ENCODE measurements at places on chromosomes 11 and 22.

GRCh38 chr11:75896843-75897419, 81.9 kb downstream of the UVRAG start:
- DNase-seq = peak; percentile 21

DNA sequence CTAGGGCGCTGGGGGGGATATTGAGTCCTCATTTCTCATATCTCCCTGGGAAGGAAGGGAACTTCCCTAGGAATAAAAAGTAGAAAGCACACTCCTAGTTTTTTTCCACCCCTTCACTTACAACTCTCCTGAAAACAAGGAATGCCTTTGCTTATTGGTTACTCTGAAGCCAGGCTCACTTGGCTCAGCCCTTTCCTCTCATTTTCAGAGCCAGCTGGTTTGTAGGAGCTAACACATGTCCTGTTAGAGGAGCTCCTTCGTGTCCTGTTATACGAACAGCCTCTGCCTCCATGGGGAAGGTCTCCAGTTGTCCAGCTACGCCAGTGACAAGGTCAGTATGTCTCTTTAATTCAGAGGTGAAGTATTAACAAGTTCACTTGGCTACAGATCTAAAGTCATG, 17.6 kb downstream of the ALKBH8 start:
- DNase-seq = no peak

DNA sequence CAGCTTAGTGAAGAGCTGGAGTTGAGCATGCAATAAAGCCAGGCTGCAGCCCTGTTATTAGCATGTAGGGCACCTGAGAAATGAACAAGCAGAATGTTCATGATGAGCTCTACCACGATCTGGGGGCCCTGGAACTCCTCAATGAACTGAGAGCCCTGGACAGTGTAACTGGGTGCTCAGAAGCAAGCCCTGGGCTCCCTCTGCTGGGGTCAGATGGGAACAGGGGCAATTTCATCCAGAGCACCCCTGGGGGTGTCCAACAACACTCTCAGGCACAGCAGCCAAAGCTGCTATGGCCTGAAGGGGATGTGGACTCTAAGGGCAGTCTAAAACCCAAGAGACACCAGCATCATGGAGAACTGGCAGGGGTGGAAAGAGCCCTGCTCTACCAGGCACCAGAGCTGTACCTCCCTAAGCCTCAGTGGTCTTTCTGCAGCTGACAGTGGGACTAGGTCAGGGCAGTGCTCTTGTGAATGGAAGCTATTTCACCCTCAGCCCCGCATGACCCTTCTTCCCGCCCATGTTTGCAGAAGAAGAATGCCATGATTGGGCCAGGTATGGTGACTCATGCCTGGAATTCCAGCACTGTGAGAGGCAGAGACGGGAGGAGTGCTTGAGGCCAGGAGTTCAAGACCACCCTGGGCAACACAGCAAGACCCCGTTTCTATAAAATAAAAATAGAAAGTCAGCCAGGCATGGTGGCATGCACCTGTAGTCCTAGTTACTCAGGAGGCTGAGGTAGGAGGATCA, 28.9 kb downstream of the THOC5 start:
- DNase-seq = peak; percentile 3

DNA sequence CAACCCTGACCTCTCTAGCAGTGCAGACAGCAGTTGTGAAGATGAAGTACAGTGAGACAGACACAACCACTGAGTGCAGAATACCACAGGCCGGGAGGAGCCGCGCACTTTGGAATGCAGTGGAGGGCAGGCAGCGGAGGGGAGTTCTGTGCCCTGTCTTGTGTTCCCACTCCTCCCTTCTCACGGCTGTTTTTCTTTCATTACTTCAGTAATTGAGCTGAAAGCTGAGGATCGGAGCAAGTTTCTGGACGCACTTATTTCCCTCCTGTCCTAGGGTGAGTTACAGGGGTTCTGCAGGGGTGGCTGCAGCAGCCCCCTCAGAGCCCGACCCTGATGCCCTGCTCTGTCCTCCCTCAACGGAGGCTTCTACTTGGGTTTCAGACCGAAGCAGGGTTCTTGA, 5.6 kb downstream of the CLDN5 start:
- DNase-seq = no peak

GRCh38 chr11:64878223-64878493, 263 bp downstream of the EHD1 start:
- no peak for DNase-seq

- DNase-seq = no peak
Measured at GRCh38 chr11:101574886-101575285, 8.9 kb downstream of the TRPC6 start.

DNA sequence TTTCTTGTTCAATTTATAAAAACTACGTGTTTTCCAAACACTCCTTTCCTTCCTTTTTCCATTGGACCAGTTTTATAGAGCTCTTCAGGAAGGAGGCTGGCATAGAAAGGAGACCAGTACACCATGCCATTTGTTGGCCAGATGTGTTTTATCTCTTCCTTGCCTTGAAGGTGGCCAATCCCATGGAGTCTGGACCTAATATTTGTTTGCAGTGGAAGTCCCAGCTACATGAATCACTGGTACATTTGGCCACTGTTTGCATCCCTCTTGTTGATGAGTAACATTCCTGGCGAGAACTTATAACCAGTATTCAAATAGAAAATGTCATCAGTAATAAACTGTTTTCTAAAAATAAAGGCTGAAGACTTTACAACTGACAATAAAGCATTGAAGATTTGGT, 110.2 kb downstream of the ANO3 start:
- DNase-seq = peak; percentile 59

- no peak for DNase-seq
Measured at GRCh38 chr11:99240192-99241030, 219.7 kb downstream of the CNTN5 start.

DNA sequence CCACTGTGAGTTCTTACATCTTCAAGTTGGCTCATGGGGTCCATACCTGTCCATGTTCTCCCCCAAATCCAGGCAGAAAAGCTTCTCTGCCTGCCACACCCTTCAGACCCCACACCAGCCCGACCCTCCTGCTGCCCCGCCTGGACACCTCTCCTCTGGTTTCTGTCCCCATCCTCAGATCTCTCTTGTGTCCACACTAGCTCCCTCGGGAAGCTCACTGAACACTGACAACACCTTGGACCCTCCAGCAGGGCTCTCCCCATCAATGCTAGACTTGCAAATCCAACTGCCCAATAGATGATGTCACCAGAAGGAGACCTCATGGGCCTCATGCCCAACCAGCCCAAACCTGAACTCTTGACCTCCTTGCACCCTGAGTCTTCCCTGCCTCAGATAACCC, 2.9 kb downstream of the SCARF2 start:
- no peak for DNase-seq
